ENCODE measurements at places on chromosomes 7 and 10.

- peak; percentile 54 for DNase-seq
Observed at GRCh38 chr10:108597031-108597430, 1326.3 kb downstream of the XPNPEP1 start.

- DNase-seq: peak; percentile 18
Observed at GRCh38 chr7:159062569-159062968, 82.1 kb downstream of the VIPR2 start.

- DNase-seq: peak; percentile 2
Observed at GRCh38 chr7:142130267-142130666, 18.7 kb downstream of the MGAM2 start.

- DNase-seq: no peak
Observed at GRCh38 chr7:31860925-31861324, 173.9 kb downstream of the PPP1R17 start.

DNA sequence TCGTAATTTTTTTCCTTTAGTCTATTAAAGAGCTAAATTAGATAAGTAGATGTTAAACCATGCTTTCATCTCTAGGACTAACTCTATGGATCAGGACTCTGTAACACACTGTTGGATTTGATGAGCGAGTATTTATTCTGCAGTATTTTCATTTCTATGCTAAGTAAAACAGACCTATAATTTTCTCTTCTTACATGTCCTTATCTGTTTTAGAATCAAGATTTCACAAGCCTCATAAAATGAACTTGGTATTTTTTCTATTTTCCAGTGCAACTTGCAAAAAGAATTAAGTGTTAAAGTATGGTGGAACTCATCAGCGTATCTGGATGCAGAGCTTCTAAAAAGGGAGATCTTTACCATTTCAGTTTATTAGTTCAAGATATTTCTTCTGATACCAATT lies 2.4 kb downstream of the CACUL1 start:
- no peak for DNase-seq

- DNase-seq: no peak
Observed at GRCh38 chr7:125934539-125934938, 1004.9 kb upstream of the POT1 start.

DNA sequence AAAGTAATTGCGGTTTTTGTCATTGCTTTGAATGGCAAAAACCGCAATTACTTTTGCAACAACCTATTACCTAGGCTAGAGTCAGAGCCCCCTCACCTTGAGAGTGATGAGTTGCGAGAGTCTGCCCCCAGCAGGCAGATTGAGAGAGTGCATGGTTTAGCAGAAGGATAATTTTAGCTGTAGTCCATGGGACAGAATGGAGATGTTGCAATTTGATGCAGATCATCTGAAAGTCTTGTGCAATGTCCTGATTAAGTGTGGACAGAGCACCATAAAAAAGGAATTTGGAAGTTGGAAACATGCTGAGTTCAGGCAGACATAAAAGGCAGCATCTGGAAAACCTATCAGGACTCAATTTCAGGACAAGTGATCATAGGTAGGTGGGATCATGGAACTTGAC lies 48.7 kb downstream of the GPR141 start:
- DNase-seq: no peak

DNA sequence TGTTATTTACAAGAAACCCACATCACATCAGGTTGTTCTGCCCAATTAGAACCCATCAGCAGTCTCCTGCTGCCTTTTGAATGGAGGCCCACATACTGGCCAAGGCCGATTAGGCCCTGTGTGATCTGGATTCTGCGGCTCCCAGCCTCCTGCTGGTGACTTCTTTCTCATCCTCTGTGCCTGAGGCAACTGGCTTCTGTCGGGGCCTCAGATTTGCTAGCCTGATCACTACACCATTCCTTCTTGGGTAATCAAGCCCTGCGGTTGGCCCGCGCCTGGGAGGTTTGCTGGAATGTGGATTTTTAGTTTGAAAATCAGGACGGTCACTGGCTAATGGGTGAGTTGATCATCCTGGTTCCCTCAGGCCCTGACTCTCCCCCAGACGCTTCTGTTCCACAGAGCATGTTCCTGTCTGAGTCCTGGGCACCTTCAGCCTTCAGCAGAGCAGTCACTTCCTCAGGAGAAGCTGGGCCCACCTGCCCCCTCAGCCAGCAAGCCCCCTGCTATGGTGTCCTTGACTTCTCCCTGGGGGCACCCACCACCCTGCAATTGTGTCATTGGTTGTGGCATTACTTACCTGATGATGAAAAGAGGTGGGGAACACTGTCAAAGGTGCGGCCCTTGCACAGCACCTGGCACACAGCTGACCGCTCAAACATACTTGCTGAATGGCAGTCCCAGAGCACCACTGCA lies 207.6 kb downstream of the PHTF2 start:
- no peak for DNase-seq

GRCh38 chr10:12109286-12109685 lies 20.2 kb upstream of the SEC61A2 start:
- no peak for DNase-seq

GRCh38 chr10:27947540-27947939 lies 51.3 kb downstream of the ODAD2 start:
- DNase-seq: no peak

GRCh38 chr10:65742906-65743305 lies 1182.9 kb upstream of the LRRTM3 start:
- no peak for DNase-seq

GRCh38 chr10:131816941-131817700 lies 83.7 kb upstream of the PPP2R2D start:
- no peak for DNase-seq

- no peak for DNase-seq
Observed at GRCh38 chr7:159116581-159117339, 27.9 kb downstream of the VIPR2 start.

DNA sequence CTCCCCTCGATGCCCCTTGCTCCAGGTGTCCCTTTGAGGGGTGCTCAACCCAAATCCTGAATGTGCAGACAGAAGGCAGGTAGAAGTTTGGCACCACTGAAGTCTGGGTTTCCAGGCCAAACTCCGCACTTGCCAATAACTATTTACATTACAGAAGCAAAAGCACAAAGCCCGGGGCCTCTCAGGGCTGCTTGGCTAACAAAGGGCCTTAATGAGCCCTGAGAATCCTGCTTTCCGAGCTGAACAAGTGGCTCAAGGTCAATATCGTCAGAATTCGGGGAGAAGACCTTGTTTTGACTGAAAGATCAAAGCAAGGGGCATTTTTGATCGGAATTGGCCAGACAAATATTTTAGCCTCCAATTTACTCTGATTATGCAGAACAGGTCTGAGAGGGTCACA lies 189.9 kb downstream of the HERPUD2 start:
- no peak for DNase-seq

DNA sequence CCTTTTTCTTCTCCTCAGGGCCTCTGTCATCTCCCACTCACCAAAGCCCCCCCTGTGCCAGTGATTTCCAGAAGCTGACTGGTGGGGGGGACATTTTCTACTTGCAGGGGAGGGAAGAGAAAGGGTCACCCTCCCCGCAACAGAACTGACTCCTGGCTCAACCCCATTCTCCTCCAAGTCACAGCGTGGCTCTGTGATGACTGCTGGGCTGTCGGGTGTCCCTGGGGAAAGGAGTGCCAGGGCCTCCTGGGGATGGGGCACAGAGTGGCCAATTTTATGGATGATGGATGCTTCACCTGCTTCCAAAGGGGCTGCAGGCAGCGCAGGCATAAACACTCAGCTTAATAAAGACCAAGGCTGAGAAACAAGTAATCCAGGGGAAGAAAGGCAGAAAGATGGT lies 523.0 kb downstream of the PTPRN2 start:
- DNase-seq: no peak

GRCh38 chr10:129391464-129391863 lies 75.6 kb upstream of the MGMT start:
- DNase-seq: no peak

DNA sequence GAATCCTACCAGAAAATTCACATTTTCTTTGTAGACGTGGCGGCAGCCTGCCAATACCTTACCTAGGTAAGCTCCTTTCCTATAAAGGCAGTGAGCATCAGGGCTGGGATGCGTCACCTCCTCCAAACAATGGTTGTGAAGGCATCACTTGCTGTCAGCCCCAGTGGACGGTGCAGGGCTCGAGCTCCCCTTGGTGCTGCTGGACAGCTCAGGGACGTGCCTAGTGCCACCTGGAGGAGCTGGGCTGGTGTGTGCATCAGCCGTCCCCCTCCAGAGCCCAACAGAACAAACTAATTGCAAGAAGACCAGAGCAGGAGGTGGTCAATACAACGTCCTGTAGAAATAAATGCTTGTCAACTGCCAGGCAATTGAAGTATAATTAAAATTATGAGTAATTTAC lies 517.5 kb upstream of the FOXK1 start:
- no peak for DNase-seq

Data from fibroblast of upper back skin (primary cell).